Pons (tissue), 1 donor: ENCODE measurements at places on chromosomes 4 and X.

GRCh38 chr4:144267084-144267483 is 126.6 kb upstream of the GYPA start:
- DNase-seq, result no peak

DNA sequence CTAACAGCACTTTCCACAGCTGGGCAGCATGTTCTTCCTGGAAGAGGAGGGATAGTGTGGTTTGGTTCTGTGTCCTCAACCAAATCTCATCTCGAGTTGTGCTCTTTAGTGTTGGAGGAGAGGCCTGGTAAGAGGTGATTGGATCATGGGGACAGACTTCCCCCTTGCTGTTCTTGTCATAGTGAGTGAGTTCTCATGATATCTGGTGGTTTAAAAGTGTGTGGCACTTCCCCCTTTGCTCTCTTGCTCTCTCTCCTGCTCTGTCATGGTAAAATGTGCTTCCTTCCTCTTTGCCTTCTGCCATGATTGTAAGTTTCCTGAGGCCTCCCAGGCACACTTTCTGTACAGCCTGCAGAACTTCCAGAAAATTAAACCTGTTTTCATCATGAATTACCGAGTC is 133.7 kb upstream of the NDP start:
- no peak for DNase-seq

DNA sequence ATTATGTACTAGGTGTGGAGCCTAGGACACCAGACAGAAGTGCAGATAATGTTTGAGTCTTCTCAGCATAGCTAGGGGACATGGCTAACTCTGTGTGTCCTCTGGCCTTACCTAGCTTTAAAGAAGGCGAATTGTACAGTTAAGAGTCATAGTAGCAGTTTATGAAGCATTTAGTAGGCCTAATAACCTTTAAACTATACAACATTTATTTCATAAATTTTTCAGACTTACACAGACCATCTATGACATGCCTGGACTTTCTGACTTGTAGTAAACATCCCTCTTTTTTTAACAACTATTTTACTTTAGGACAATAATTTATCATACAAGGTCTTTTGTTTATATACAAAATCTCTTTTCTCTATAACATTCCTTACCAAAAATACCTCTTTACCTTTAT is 37.4 kb downstream of the ETNPPL start:
- DNase-seq, result no peak

DNA sequence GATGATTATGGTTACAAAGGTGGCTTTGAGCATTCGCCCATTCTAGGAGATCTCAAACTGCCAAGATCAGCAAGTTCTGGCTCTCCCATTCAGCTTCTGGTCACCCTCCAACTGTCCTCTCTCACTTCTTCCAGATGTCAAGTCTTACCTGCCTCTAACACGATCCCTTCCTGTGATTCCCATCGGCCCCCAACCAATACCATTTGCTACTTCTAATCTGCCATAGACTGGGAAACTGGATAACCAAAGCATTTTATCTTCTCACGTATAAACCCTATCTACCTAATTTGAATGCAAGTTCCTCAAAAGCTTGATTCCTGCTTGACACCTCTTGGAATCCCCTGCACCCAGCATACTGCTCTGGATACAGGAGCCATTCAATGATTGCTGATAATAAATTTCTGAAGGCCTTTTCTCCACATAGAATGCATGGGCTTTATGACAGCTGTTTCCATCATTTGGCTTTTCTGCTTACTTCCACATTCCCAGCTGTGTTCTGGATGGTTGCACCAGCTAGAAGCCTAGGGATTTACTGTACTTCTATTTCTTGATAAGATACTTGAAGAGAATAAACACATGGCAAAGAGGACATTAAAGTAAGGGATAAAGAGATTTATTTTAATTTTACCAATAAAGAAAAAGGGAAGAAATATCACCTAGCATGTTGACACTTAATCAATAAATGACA is 9.6 kb downstream of the GPC4 start:
- DNase-seq, result no peak

- DNase-seq, result no peak
These were observed 122.5 kb upstream of the IL15 start for GRCh38 chr4:141513866-141514265.

DNA sequence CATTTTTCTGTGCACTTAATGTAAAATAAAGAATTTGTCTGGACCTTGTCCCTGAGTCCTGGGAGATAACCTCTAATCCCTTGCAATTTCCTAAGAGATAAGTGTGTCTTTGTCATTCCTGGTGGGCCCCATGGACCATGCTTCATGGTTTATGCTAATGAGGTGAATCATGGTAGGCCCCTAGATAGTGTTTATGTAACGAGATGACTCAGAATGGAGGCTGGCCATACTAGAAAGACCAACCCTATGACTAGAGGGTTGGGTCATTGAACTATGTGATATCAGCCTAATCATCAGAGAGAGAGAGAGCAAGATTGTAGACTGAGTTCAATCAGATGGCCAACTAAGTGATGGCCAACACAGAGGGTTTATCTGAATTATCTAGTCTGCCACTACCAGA is 64.2 kb upstream of the NHSL2 start:
- DNase-seq, result no peak

DNA sequence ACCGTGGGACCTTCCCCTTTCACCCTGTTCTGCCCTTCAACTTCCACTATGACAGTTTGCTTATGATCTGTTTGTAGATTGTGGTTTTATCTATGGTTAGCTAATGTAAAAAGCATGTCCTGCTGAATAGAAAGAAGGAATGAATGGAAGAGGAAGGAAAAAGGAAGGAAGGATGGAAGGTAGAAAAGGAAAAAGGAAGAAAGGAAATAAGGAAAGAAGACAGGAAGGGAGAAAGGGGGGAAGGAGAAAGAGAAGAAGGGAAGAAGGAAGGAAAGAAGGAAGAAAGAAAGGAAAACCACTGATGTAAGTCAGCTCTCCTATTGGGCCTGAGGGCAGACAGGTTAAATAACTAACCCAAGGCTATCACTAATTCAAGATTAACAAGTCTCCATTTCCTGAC is 319.1 kb upstream of the KLF3 start:
- DNase-seq, result no peak

DNA sequence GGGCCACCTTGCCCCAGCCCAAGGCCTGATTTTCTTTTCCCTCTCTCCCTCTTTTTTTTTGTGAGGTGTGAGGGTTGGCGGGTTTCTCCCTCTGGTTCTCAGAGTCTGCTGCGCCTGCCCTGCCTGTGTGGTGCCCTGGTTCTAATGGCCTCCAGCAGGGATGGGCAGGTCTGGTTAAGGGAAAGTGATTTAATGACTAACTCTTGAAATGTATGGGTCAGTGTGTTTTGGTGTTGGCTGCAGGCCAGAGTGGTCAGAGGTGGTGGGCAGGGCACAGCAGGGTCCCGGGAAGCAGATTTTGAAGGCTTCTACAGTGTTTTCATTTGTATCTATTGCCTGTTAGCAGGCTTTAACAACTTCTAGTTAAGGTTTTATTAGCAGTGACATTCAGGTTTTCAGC is 39.0 kb downstream of the JADE1 start:
- no peak for DNase-seq

DNA sequence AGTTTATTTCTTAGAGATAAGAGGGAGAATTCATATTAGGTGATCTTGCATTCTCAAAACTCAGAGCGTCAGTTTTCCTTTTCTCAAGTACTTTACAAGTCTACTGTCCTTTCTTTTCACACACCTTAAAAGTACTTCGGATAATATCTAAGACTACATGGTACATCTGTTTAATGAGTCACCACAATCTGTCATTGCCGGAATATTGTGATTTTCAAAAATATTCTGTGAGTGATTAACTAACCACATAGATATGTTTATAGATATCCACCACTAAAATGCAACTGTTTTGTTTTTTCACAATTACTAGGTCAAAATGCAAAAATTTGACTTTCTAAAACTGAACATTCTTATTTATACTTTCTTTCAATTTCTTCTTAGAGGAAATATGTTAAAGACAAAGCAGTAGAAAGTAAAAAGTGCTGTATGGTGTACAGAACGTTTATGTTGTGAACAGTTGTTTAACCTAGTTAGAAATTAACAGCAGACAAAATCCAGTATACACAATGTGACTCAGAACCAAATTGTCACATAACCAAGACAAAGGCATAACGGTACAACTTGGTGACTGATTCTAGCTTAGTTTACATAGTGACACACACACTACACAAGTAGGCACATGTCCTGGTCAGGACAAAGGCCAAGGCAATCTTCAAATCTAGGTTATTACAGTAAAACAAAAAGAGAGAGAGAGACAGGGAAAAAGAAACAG is 482.9 kb downstream of the NAF1 start:
- DNase-seq, result no peak
